ENCODE measurements at places on chromosomes 2 and 18. TPM values are rescaled to one million over a fixed set of nuclear protein-coding genes. Genes with fewer than 3 reads are reported as not detected.
A peak's percentile ranks its signal among the peaks of the same experiment; 100 is the strongest.

GRCh38 chr18:62827397-62827796 lies 112.1 kb downstream of the PHLPP1 start:
- no peak for DNase-seq

DNA sequence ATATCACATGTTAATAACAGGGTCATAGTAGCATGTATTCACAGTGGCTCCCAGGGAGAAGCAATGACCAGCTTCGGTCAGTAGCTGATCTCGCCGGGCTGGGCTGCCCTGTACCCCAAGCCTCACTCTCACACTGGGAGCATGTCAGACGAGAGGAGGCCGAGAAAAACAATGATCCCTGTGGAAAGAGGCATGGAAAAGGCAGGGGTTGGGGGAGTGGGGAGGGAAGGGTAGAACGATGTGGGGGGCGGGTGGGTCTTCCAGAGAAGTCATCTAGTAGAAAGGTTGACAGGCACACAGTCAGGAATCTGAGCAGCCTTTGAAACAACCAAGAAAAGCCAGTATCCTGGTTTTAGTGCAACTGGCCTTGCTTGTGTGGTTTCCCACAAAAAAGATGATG lies 25.4 kb downstream of the TGFA start:
- no peak for DNase-seq

- no peak for DNase-seq
Observed at GRCh38 chr18:75276818-75277609, 66.4 kb downstream of the TSHZ1 start.

- DNase-seq: peak; percentile 52
Observed at GRCh38 chr18:36128530-36128870, 640 bp downstream of the SLC39A6 start.

- DNase-seq: no peak
Observed at GRCh38 chr2:176814274-176814673, 398.3 kb upstream of the HNRNPA3 start.

DNA sequence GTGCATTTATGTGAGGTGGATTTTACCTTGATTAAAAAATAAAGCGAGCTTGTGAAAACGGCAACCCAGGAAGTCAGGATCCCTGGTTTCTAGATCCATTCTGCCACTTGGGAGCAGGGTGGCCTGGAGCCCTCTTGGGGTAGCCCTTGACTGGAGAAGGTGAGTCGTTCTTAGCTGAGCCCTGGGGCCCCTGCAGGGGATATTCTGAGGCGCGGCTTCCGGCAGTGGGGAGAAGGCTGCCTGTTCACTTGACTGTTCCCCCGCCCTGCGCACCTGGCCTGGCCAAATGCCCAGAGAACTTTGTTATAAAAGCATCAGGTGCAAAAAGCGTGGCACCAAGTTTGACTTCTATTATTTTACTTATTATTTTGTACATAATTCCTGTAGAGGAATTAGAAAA lies 221.9 kb downstream of the DYSF start:
- no peak for DNase-seq

GRCh38 chr2:241309684-241310117 lies 5.8 kb downstream of the HDLBP start:
- no peak for DNase-seq

DNA sequence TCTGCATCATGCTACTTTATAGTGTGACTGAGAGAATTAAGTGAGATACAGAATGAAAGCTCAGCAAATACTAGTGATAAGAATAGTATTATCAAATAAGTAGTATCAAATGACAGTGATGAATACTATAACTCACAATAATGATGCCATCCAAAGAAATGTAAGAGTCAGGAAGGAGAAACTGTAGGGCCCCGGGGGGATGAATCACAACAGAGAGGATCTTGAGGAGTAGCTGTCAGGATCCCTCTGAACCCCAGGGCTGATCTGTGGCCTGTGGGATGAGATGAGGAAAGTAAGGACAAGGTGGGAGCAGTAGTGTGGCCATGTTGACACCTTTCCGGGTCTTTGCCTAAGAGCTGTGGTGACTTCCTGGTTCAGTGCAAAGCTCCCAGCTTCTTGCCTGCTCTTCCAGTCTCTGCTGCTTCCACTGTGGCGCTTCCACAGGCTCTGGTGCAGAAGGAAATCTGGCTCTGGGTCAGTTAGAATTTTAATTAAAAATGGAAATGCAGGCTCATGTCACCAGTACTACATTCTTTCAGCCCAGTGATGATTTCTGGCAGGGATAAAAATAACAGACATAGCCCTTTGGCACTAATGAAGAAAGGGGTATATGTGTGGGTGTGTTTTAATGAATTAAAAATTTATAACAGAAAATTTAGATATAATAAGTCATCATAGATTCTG lies 166.9 kb downstream of the MYO3B start:
- no peak for DNase-seq

DNA sequence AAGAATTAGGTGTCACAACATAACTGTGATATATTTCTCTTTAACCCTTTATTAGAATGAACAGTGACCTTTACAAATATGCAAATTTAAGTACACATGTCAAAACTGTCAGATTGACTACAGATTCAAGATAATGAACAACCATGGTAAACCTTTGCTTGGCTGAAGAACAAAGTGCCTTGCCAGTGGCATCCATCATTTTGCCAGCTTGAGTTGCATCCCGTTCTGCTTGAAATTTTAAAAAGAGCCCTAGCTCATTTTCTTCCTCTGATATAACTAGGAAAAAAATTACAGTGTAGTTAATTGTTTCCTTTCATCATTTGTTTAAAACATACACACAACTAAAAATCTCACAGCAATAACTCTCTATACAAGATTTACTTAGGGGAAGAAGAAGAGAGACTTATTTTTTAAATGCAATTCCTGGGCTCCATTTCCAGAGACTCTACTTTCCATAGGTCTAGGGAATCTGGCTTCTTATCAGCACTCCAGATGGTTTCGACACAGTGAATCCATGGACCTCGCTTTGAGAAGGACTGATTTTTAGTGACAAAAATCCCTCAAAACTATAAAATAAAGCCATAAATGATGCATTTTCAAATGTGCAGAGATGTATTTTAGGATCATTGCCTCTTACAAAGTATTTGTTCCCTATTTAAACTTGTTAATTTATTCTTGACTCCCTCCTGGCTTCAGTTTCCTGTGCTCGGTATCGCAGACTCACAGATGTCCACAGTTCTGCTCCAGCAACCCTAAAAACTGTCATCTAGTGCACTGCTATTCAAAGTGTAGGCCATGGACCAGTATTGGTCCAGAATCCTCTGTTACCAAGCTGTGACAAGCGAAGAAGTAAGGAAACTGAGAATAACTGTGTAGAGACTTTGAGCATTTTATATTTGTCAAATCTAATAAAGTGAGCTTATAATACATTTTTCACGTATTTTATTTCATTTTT lies 50.1 kb downstream of the ICA1L start:
- no peak for DNase-seq

DNA sequence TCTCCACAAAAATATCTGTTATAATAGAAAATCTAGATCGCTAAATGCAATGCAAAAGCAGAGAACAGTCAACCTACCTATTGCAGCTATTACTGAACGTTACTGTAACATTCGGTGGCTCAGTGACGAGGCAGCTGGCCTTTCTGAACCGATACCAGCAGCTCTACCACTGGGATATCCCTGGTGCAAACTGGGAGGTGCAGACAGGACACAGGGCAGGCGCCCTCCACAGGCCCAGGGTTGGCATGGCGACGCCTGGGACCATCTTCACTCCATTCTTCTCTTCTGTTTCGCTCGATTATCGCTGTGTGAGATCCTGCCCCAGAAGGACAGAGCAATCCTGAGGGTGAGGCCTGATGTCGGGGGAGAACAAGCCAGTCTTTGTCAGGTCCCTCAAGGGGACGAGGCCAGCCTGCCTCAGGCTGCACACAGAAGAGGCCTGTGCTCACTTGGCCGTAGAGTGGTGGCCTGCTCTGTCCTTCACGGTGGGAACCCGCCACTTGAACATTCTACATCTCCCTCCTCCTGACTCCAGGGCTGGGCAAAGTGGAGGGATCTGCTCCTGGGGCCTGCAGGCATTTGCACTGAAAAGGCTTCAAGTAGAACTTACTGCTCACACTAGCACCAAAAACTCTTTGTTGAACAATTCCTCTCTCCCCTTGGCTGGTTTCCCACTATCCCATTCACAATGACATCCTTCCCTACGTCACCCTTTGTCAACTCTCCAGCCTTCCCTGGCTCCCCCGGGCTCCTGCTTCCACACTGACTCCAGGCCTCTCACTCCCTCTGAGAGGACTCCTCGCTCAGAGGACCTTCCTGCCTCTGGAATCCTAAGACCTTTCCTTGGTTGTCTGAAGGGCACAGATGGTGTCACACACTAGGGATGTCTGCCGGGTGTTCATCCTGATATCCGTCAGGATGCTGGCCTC lies 49.7 kb downstream of the CYRIA start:
- no peak for DNase-seq

DNA sequence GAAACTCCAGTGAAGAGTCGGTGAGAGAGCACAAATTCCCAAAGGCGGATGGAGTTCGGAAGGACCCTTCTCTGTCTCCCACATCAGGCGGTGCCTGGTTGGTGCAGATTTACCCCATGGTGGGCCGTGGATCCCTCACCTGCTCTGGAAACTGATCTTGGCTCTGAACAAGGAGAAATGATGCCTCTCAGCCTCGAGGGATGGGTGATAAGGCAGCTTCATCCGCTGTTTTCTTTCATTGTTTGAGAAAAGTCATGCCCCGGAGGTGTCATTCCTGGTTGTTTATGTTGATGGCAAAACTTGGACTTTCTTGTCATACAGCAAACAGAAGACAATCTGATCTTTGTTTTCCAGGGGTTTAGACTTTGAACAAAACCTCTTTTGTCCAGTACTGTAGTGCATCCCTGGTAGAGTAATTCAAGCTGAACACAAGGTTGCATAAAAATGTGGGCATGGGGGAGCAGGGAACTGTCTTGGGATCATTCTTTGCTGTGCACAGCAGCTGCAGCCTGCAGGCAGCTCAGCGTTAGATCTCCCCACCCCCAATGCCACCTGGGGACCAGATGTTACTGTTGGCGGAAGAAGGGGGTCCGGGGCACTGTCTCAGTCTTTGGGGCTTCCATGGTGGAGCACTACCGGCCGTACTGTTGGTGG lies 81.3 kb downstream of the NFATC1 start:
- DNase-seq: no peak

GRCh38 chr18:54947091-54947490 lies 12.2 kb downstream of the CCDC68 start:
- no peak for DNase-seq

- DNase-seq: no peak
Observed at GRCh38 chr18:48557640-48558174, 18.9 kb downstream of the CTIF start.

The ADCY3 gene
- 9.9 TPM for total RNA-seq

The MDH1B gene
- total RNA-seq: 4.7 TPM

The EGR4 gene
- total RNA-seq: 0.06 TPM

The FOXI3 gene
- total RNA-seq: not detected
